ENCODE measurements at places on chromosomes 1 and 21. TPM values are rescaled to one million over a fixed set of nuclear protein-coding genes. Genes with fewer than 3 reads are reported as not detected.

DNA sequence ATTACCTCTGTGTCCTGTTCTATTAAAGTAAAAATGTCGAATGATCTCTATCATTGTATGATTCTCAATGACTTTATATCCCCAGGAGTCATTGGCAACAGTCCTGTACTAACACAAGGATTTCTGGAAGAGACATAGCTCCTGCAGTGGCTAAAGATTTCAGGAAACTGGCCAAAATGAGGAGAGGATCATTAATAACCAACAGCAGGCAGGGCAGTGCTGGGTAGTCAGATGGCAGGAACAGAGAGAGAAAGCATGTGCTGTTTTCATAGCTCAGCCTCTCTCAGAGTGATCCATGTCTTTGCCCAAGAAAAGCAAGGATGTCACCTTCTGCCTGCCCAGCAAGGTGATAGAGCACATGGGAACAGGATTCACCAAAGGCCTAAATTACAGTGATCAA lies 604.7 kb upstream of the PLXNA2 start:
- DNase-seq = no peak

The BSND gene
- total RNA-seq = not detected

DNA sequence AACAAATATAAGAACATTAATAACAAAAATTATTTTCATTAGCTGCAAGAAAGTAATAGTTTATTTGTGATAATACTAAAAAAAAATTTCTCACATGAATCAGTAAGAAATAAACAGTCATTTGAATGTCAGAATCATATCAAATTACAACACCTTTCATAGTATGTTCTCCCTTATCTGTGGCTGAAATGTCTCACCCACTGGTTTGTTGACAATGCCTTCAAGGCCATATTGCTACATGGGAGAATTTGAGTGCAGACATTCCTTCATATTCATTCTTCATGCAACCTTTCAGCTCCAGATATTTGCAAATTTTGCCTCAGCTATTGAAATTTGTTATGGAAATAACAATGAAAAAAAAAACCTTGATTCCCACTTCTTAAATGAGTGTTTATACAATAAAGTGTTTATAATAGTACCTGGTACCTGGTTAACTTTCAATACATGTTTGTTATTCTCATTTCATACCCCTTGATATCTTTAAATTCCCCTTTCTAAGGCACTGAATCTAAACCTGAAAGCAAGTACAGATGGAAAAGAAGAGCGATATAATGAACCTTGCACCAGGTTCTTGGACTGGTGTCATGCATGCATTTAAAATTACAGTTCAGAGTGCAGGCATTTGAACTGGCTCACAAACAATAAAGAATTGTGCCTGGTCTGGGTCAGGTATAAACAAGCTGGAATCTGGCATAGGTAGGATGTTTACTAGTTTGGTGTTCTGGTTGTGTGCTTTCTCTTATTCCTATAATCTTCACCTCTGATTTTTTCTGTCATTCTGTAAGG lies 242.2 kb upstream of the ADGRL2 start:
- no peak for DNase-seq

The KIAA1614 gene
- total RNA-seq = 7.7 TPM

DNA sequence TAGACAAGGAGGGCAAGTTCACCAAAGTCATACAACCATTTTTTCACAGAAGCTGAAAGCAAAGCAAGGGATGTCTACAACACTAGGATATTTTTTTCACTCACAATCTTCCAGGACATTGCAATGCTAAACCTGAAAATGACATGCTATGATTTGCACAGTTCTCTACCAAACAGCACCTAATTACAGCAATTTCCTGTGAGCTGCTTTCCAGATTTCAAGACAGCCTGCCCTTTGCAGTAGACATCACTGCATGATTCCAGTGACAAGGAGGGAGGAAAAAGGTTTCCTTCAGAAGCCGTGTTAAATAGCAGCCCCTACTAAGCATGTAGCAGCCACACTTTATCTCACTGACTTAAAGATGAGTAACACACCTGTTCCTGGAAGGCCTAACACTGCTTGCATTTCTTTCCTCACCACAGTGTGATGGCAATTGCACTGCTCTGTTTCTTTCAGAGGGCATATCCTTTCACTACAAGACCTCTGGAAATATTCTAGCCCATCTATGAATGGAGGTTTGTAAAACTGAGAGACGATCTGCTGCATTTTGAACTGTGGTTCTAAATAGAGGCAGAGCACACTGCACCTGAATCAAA lies 97.1 kb downstream of the DUSP10 start:
- no peak for DNase-seq

Data from mucosa of gallbladder (tissue), 1 donor.